ENCODE measurements at places on chromosomes 3 and 15.

GRCh38 chr15:53193149-53193548 is 403.0 kb upstream of the ONECUT1 start:
- no peak for DNase-seq

GRCh38 chr3:116716490-116716889 is 6.9 kb downstream of the TUSC7 start:
- no peak for DNase-seq

GRCh38 chr15:58038426-58039078 is 27.0 kb downstream of the ALDH1A2 start:
- no peak for DNase-seq

- DNase-seq, result no peak
Measured at GRCh38 chr3:153591561-153592245, 429.7 kb downstream of the RAP2B start.

GRCh38 chr3:65619888-65620287 is 418.8 kb downstream of the MAGI1 start:
- no peak for DNase-seq

GRCh38 chr3:98814817-98815420 is 51.8 kb downstream of the ST3GAL6 start:
- DNase-seq, result no peak

DNA sequence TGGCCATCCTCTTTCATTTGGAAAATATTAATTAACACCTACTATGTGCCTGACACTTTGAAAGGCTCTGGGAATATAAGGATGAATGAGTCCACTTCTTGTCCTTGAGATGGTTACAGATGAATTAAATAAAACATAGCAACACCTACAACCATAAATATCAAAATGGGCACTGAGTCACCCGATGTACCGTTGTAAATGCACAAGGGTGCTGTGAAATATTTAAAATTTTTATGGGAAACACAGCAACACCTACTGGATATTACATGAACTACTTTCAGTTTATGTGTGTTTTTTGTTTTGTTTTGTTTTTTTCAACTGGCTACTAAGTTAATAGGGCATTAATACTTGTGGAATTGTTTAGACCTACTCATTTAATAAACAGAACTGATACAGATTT is 239.0 kb upstream of the NAALADL2 start:
- no peak for DNase-seq

- DNase-seq, result no peak
Measured at GRCh38 chr15:40259021-40259420, 20.2 kb downstream of the PAK6 start.

- no peak for DNase-seq
Measured at GRCh38 chr3:147960786-147961185, 551.6 kb downstream of the ZIC1 start.

DNA sequence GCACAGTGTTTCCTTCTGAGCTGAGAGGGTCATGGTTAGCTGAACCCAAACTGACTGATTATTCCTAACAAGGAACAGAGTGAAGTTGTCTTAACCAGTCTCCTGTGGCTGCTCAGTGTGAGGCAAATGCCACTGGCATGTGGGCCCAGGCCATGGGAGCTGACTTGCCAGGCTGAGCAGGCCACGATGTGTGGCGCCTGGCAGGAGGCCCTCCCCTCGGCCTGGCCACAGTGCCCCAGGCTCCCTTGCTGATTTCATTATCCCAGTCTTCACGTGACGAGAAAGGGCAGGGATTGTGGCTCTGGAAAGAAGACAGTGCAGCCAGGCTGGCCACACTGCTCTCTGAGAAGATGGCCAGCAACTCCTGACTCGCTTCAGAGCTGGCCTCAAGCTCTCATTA is 58.8 kb downstream of the SLCO2A1 start:
- no peak for DNase-seq

DNA sequence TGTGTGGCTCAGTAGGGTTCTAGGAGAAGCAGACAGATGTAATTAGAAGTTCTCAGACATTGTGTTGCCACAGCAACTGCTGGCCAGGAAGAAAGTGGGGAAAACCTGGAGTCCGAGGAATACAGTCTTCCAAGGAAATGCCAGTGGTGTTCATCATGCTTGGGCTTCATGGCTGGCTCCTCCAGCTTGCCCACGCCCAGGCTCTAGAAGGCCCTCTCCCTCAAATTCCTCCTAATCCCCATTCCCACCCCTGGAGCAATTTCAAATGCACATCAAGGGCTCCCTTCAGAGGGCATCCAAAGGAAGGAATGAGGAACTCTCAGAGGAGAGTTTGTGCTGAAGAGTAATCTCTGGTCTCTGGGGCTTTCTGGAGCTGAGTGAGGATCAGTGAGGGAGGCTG is 21.9 kb downstream of the FSTL1 start:
- no peak for DNase-seq

All from stimulated activated CD8-positive, alpha-beta memory T cell treated with anti-CD3 and anti-CD28 coated beads, Interleukin-15, amount 100 ng/mL, for 4 hours (primary cell).